ENCODE measurements at places on chromosomes 13 and 19.

- DNase-seq = no peak
Observed at GRCh38 chr13:48801255-48801654, 147.5 kb downstream of the CYSLTR2 start.

DNA sequence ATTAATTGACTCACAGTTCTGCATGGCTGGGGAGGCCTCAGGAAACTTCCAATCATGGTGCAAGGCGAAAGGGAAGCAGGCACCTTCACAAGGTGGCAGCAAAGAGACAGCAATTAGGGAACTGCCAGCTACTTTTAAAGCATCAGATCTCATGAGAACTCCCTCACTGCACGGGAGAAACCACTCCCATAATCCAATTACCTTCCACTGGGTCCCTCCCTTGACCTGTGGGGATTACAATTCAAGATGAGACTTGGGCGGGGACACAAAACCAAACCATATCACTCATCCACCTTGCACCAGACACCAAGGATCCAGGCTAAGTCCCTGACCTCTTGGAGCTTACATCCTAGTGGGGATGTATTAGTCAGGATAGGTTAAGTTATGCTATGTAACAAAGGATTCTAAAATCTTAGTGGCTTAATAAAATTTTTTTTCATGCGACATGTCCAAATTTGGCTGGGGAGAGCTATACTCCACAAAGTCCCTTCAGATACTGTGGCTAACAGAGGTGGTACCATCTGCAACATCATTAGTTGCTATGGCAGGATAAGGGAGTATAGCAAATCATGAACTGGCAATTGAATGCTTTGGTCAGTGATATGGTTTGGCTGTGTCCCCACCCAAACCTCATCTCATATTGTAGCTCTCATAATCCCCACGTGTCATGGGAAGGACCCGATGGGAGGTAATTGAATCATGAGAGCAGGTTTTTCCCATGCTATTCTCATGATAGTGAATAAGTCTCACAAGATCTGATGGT, 8.3 kb upstream of the FAM187B start:
- no peak for DNase-seq

- no peak for DNase-seq
Observed at GRCh38 chr13:49746111-49746510, 46.4 kb downstream of the KPNA3 start.

DNA sequence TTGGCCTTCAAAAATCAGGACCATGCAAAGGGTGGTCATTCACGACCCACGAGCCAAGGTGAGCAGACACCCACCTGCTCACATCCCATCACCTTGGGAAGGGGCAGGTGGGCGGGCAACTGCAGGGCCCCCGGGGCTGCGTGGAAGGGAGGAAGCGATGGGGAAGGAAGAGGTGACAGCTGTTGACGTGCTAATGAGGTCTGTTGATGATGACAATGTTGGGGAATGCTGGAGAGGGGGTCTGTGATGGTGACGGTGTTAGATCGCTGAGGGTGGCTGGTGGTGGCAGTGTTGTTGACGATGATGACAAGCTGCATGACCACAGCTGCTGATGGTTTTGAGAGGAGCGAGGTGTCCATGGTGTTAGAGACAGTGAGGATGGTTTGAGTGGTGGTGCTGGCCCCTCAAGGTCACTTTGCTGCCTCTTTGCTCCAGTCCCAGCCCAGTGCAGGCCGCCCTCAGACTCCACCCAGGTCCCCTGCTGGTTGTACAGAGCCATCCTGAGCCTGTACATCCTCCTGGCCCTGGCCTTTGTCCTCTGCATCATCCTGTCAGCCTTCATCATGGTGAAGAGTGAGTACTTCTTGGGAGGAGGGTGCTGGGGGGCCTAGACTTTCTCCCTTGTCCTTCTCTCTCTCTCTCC, 900 bp downstream of the MCEMP1 start:
- DNase-seq = no peak

DNA sequence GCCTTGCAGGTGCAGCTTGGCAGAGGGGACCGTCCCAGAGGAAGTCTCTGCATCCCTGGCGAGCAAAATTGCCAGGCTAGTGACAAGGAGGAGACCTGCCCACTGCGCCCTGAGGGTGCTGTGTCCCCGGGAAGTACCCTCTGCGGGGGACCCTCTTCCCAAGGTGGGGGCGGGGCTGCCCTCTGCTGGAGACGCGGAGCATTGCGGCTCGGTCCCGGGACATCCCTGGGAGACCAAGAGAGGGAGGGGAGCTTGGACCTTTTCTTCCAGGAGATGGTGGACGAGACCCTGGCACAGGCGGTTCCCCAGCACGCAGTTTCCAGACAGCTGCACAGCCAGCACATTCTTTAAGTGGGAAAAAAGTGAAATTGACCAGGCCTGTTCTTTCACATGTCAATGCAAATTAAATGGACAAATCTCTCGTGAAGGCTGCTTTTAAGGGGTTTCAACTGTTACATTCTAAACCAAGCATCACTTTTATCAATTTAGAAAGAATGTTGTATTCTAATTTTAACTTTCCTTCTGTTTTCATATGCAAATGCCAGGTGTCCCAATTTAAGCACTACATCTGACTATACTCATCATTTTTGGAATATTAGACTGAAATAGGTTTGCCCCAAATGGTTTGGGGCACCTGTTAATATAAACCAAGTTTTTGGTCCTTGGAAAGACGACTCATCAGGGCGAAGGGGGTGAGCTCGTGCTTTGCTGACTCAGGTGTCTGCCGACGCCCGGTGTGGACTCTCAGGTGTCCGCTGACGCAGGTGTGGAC, 60.7 kb downstream of the MCF2L start:
- peak; percentile 20 for DNase-seq
